Hepatic stellate cell (primary cell): ENCODE measurements at places on chromosomes 5 and 9.
A peak's percentile ranks its signal among the peaks of the same experiment; 100 is the strongest.

- no peak for DNase-seq
Measured at GRCh38 chr5:122877518-122877917, 32.1 kb downstream of the SNX24 start.

GRCh38 chr5:56985936-56986625 is 34.2 kb upstream of the MIER3 start:
- no peak for DNase-seq

GRCh38 chr5:13510616-13511015 is 433.9 kb downstream of the DNAH5 start:
- DNase-seq: no peak

- peak; percentile 36 for DNase-seq
Measured at GRCh38 chr5:81422671-81423070, 28.7 kb upstream of the ACOT12 start.

DNA sequence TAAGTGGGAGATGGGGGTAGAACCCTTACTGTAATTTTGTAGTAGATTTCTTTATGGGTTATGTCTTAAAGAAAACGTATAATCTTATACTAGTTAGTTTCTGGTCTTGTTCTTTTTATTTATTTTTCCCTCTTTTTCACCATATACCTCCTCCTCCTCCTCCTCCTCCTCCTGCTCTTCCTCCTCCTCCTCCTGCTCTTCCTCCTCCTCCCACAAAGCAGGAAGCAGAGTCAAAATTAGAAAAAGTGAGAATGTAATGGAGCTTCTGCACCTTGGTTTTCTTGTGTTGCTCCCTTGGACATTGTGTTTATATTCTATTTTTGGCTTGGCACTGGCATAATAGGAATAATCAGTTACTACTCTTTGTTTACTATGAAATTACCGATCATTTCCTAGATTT is 4.5 kb downstream of the MACIR start:
- no peak for DNase-seq

GRCh38 chr5:169429044-169429443 is 128.1 kb upstream of the SLIT3 start:
- DNase-seq: no peak
